ENCODE measurements at places on chromosomes 1 and 21.

GRCh38 chr1:150529017-150529416, 13.5 kb downstream of the FALEC start:
- peak; percentile 60 for DNase-seq

DNA sequence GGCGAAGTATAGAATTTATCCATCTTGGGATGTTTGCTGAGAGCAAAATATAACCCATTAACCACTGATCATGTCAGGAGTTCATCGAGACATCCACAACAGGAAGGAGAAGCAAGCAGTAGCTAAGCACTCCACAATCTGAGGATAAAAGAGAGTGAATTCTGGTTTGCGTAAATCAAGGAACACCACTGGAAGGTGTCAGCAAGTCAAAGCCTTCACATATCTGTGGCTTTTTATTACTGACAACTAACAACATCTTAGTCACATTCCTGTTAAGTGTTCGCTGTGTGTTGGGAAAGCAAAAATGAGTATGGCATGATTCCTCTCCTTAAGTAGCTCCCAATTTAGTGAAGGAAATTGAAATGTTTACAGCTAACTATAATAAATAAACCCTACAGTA, 44.5 kb upstream of the DARS2 start:
- DNase-seq, result no peak

DNA sequence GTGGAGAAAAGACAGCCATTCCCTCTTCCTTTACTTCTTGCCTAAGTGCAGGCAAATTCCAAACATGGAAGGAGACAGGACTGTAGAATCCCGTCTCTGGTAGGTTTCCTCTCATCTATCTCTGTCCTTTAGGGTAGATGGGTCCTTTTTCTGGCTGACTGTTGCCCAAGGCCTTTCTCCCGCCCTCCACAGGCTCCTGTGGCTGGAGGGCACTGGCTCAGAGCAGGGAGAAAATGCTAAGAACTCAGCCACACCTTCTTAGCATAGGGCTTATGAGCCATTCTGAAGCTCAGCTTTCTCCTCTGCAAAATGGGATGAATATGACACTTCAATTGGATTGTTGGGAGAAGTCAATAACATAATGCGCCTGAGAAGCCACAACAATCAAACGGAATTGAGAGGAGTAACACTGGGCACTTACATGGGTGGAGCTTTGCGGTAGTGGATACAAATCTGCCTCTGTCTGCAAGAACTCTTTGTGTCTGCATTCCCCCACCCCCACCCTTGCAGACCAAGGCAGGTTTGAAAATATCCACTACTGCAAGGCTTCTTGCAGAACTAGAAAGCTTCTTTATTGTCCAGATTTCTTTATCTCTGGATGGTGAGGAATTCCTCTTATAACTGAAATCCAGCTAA, 94.7 kb downstream of the CSMD2 start:
- no peak for DNase-seq

- no peak for DNase-seq
These were observed 6.5 kb downstream of the IRF2BP2 start for GRCh38 chr1:234603221-234604204.

- no peak for DNase-seq
These were observed 315.3 kb upstream of the DUSP10 start for GRCh38 chr1:222057162-222057561.

- DNase-seq, result peak; percentile 50
These were observed 10.4 kb downstream of the JUN start for GRCh38 chr1:58773406-58773840.
